Astrocyte of the spinal cord (primary cell): ENCODE measurements at places on chromosomes 3 and 15.

DNA sequence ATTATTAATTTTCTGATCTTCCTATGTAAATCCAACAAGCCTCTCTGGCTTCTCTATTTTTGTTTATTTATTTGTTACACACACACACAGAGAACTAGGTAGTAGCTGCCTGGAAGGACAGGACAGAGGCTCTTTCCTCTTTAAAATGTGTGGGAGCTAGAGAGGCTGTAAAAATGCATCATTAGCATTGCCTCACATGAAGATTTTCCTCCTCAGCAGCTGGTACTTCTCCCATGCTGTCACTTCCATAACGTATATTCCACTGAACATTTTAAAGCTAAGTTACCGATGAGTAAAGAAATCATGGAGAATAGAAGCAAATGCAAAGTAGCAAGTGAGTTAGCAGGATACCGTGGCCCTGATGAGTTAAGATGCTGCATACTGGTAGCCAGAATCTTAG lies 63.9 kb downstream of the IMPG2 start:
- no peak for DNase-seq

DNA sequence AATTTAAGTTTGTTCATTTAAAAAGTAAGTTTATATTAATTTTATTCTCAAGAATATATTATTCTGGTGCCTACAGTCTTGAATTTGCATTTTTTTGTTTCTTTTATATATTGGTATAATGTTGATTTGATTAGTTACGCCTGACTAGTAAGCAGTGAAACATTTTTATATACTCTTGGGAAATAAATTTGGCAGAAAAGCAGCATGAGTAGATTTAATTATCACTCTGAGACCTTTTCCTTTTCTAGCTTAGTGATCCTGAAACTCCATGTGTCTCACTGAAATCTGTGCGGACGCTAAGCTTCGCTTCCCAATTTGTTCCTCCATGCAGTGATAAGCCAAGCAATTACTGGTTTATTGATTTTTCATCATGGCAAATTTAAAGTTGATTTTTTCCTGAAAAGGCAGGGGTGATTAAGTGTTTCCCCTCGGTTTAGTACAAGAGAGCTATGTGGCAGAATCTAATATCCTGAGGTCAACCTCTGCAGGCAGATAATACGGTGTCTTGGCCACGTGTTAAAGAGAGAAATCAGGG lies 87.2 kb upstream of the MLF1 start:
- DNase-seq: no peak

DNA sequence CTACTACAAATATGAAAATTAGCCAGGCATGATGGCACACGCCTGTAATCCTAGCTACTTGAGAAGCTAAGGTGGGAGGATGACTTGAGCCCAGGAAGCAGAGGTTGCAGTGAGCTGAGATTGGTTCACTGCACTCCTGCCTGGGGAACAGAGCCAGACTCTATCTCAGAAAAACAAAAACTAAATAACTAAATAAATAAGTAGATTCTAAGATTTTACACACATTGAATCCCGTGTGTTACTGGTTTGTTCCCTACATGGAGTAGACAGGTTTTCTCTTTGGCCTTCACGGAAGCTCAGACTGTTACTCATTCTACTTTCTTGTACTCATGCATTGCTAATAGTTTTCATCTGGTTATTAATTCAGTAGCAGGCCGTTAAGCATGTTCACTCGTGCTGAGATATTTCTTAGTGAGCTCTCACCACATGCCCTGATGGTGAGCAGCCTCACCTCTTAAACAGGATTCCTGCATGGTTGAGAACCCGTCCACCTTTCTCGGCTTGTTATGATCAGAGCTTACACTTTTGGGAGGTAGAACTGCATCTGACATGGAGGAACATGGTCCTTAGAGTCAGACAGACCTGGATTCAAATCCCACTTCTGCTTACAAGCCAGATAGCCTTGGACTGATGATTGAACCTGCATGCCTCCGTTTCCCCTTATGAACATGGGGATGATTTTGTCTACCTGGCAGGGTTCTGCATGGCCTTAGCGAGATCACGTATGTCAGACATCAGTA lies 49.1 kb downstream of the CMTM7 start:
- no peak for DNase-seq

DNA sequence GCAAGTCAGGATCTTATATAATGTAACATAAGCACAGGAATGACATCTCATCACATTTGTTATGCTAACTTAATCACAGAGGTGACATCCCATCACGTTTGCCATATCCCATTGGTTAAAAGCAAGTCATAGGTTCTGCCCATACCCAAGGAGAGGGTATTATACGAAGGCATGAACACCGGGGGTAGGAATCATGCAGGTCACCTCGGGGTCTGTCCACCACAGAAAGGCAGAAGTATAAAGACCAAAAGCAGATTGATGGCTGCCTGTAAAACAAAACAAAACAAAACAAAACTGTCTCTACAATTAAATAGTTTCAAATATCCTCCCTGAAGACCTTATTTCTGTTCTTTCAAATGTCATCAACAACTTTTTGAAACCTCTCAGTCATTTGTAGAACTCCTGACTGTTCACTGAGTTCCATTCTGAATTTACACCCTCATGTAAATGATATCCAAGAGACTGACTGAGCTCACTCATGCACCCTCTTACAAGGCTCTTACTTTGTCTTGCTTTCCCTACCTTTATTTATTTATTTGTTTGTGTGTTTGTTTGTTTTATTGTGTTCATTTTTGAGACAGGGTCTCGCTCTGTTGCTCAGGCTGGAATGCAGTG lies 22.7 kb upstream of the ZNF639 start:
- no peak for DNase-seq

DNA sequence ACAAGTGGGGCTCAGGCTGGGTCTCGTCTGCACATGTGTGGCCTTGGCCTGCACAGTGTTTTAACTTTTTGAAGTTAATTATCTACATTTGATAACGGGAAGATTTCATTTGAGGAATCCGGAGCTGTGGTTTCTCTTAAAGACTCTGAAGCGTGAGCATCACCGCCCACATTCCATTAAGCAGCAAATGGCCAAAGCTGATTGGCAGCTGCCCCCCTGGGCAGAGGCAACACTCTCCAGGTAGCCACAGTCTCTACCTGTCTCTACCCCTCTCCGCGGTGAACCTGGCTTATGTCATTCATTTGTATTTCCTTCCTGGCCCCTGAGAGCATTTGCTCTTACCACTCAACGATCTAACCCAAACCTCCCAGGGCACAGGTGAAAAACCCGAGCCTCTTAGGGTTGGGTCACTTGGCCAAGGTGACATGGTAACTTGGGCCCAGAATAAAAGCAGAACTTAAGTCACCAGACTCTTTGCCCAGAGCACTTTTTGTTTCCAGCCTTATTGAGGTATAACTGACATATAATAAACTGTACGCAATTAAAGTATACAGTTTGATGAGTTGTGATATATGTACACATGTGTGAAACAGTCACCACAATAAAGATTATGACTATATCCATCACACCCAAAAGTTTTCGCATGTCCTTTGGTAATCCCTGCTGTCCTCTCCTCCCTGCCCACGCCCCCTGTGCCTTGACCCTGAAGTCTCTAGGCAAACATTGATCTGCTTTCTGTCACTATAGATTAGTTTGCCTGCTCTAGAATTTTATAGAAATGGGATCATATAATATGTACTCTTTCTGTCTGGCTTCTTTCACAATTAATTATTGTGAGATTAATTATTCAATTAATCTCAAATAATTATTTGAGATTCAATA lies 245.7 kb upstream of the HES1 start:
- no peak for DNase-seq
